Activated CD4-positive, alpha-beta T cell treated with anti-CD3 and anti-CD28 coated beads for 36 hours (primary cell): ENCODE measurements at places on chromosomes 4 and X. TPM values are rescaled to one million over a fixed set of nuclear protein-coding genes. Genes with fewer than 3 reads are reported as not detected.

Gene IL3RA
- total RNA-seq = 0.63 TPM

Gene DRP2
- total RNA-seq = 0.66 TPM

Gene CDX4
- total RNA-seq = not detected

Gene GAGE12F
- not detected for total RNA-seq

Gene DGKK
- total RNA-seq = not detected

Gene MTNR1A
- not detected for total RNA-seq

Gene PPP4R3C
- not detected for total RNA-seq

Gene RNF212
- 5.6 TPM for total RNA-seq

Gene CXorf65
- total RNA-seq = 31.2 TPM

Gene HSFX1
- total RNA-seq = 0.47 TPM

Gene IL13RA2
- total RNA-seq = not detected

Gene CT47C1
- total RNA-seq = not detected

Gene LNX1
- not detected for total RNA-seq

Gene LRP2BP
- total RNA-seq = 0.60 TPM

Gene NHS
- 6.7 TPM for total RNA-seq

Gene TRIM75
- total RNA-seq = not detected

Gene NEUROG2
- not detected for total RNA-seq

Gene KLHL5
- total RNA-seq = 14.3 TPM

Gene INTS6L
- total RNA-seq = 26.0 TPM

Gene VEGFD
- not detected for total RNA-seq
